Psoas muscle (tissue), 8 donors: ENCODE measurements at places on chromosomes 6 and 20. TPM values are rescaled to one million over a fixed set of nuclear protein-coding genes. Genes with fewer than 3 reads are reported as not detected.

Gene SLA2
- 0.17 TPM for total RNA-seq

GRCh38 chr20:40568200-40568599, 120.8 kb downstream of the MAFB start:
- H3K27me3 ChIP-seq = no peaks in the 10 kb centered on the region
- no peak overlapping the region for H3K27ac ChIP-seq
- no peak for DNase-seq
- no peaks in the 10 kb centered on the region for H3K4me1 ChIP-seq

GRCh38 chr20:59977086-59977485, 18.9 kb downstream of the CDH26 start:
- no peaks in the 10 kb centered on the region for H3K36me3 ChIP-seq
- H3K4me1 ChIP-seq = no peaks in the 10 kb centered on the region
- H3K27me3 ChIP-seq = no peaks in the 10 kb centered on the region
- DNase-seq = no peak

- no peaks in the 10 kb centered on the region for H3K36me3 ChIP-seq
- H3K27ac ChIP-seq = no peak overlapping the region
- no peak overlapping the region for H3K4me3 ChIP-seq
- H3K4me1 ChIP-seq = no peaks in the 10 kb centered on the region
- H3K27me3 ChIP-seq = no peaks in the 10 kb centered on the region
Observed at GRCh38 chr6:146355521-146356100, 188.0 kb upstream of the RAB32 start.

DNA sequence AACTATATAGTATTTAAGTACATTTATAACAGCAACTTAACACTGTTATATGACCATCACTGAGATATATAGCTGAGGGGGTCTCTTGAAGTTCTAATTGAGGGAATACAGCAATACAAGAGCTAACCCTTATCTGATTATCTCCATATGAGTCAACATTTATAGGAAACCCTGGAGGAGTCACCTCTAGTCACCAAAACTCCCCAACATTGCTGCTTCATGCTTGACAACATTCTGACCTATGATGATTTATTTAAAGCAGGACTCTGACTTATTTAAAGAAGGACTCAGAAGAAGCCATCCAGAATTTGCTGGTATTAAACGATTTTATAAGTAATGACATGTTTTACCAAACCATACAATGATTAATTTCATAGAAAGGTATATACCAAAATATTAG, 182.6 kb upstream of the NOX3 start:
- no peaks in the 10 kb centered on the region for H3K4me1 ChIP-seq
- DNase-seq = no peak
- H3K36me3 ChIP-seq = no peaks in the 10 kb centered on the region
- H3K27ac ChIP-seq = no peak overlapping the region
- no peaks in the 10 kb centered on the region for H3K27me3 ChIP-seq

Gene HSPA1L
- total RNA-seq = 6.2 TPM

Gene MRAP2
- total RNA-seq = 0.13 TPM

DNA sequence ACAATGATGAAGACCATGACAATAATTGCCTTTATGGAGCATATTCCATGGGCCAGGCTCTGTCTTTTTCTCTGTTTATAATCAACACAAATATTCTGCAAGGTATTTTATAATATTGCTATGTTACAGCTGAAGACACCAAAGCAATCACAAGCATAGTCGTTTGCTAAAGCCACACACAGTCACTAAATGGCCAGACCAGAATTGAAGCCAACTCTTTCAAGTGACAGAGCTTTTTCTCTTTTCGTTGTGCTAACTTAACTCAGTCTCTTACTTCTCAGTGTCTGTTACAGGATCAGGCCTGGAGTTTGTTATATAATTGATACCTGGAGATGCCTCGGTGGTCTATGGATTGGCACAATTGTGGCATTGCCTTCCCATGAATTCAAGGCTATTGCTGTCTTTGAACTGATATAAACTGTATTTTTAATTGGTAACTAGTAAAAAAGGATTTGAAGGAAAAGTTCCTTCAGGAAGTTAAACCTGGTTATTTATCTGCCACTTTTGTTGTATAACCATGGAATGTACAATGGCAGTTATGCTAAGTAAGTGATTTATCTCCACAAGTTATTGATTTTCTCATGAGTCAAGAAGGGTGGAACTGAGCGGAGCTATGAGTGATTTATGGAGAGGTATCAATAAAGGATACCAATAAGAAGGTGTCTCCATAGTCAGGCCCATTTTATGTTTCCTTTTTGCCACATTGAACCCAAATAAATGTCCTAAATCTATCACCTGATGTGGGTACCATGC, 67.6 kb downstream of the PFDN4 start:
- DNase-seq = no peak
- H3K27me3 ChIP-seq = no peaks in the 10 kb centered on the region
- no peak overlapping the region for H3K27ac ChIP-seq
- H3K4me3 ChIP-seq = no peak overlapping the region
- no peaks in the 10 kb centered on the region for H3K36me3 ChIP-seq
